ENCODE measurements at places on chromosomes 16 and 17. TPM values are rescaled to one million over a fixed set of nuclear protein-coding genes. Genes with fewer than 3 reads are reported as not detected.

TNFSF13 gene
- total RNA-seq, result 4.6 TPM

MLX gene
- total RNA-seq, result 36.8 TPM

PRSS27 gene
- total RNA-seq, result 4.2 TPM

MARCHF10 gene
- total RNA-seq, result 0.36 TPM

TPSD1 gene
- total RNA-seq, result not detected

ALOX12B gene
- total RNA-seq, result 2.9 TPM

NPIPB9 gene
- total RNA-seq, result 1.2 TPM

ENO3 gene
- total RNA-seq, result 34.1 TPM

SLFN12L gene
- total RNA-seq, result not detected

TMC7 gene
- 14.3 TPM for total RNA-seq

CPHXL2 gene
- total RNA-seq, result not detected

COTL1 gene
- 38.8 TPM for total RNA-seq

RSKR gene
- total RNA-seq, result 25.5 TPM

CDH8 gene
- total RNA-seq, result 14.7 TPM

TNK1 gene
- total RNA-seq, result 11.7 TPM

LRRC75A gene
- total RNA-seq, result 2.4 TPM

KRTAP4-4 gene
- not detected for total RNA-seq

PRSS8 gene
- 79.3 TPM for total RNA-seq

CCL11 gene
- total RNA-seq, result not detected

DHX58 gene
- 0.48 TPM for total RNA-seq

LRRC46 gene
- total RNA-seq, result 0.95 TPM

TBC1D3I gene
- not detected for total RNA-seq

KRTAP4-1 gene
- not detected for total RNA-seq

OR4D1 gene
- total RNA-seq, result 0.08 TPM

UMOD gene
- not detected for total RNA-seq

CLEC10A gene
- total RNA-seq, result not detected

EFCAB5 gene
- not detected for total RNA-seq

CCL4 gene
- total RNA-seq, result not detected

CYGB gene
- 1.8 TPM for total RNA-seq

SEZ6 gene
- not detected for total RNA-seq

WNT9B gene
- 0.33 TPM for total RNA-seq

ADAT1 gene
- total RNA-seq, result 47.4 TPM

HOXB13 gene
- not detected for total RNA-seq

CHD3 gene
- 48.7 TPM for total RNA-seq

SLC5A11 gene
- not detected for total RNA-seq

CD300LB gene
- not detected for total RNA-seq

TNFRSF13B gene
- total RNA-seq, result 3.3 TPM

PSKH1 gene
- 32.1 TPM for total RNA-seq

SMIM22 gene
- not detected for total RNA-seq

FSCN2 gene
- 1.8 TPM for total RNA-seq

CCL14 gene
- not detected for total RNA-seq

KRT31 gene
- not detected for total RNA-seq

YPEL2 gene
- 27.7 TPM for total RNA-seq

EPOP gene
- 5.7 TPM for total RNA-seq

PLA2G10 gene
- 0.53 TPM for total RNA-seq

EXOSC6 gene
- 33.6 TPM for total RNA-seq

SBK1 gene
- total RNA-seq, result 55.3 TPM

KRTAP4-3 gene
- not detected for total RNA-seq

CCDC92B gene
- 4.0 TPM for total RNA-seq

KRT24 gene
- not detected for total RNA-seq

KRTAP3-2 gene
- total RNA-seq, result not detected

PYDC1 gene
- not detected for total RNA-seq

SLC2A4 gene
- 4.0 TPM for total RNA-seq

ANKRD40CL gene
- total RNA-seq, result not detected

ATXN7L3 gene
- total RNA-seq, result 118 TPM

HSD17B2 gene
- total RNA-seq, result not detected

SSTR5 gene
- 1.5 TPM for total RNA-seq

HOXB7 gene
- not detected for total RNA-seq

Measured in endodermal cell (in vitro differentiated cells).